Uterus (tissue), 4 donors: ENCODE measurements at places on chromosomes 1 and 21. TPM values are rescaled to one million over a fixed set of nuclear protein-coding genes. Genes with fewer than 3 reads are reported as not detected.

GRCh38 chr1:91765880-91766443, 120.0 kb downstream of the TGFBR3 start:
- no peak for DNase-seq

- DNase-seq, result no peak
These were observed 9.4 kb downstream of the SNAP47 start for GRCh38 chr1:227744668-227745067.

GRCh38 chr1:231776010-231776756, 149.6 kb downstream of the DISC1 start:
- no peak for DNase-seq

GRCh38 chr1:114821978-114822377, 32.7 kb upstream of the SYCP1 start:
- no peak for DNase-seq

Gene PLA2G2F
- total RNA-seq, result not detected

Gene PBX1
- total RNA-seq, result 248 TPM

Gene ATF3
- total RNA-seq, result 13.1 TPM

Gene PYHIN1
- total RNA-seq, result not detected
